Putamen (tissue), 1 donor: ENCODE measurements at places on chromosomes 11 and 22.

DNA sequence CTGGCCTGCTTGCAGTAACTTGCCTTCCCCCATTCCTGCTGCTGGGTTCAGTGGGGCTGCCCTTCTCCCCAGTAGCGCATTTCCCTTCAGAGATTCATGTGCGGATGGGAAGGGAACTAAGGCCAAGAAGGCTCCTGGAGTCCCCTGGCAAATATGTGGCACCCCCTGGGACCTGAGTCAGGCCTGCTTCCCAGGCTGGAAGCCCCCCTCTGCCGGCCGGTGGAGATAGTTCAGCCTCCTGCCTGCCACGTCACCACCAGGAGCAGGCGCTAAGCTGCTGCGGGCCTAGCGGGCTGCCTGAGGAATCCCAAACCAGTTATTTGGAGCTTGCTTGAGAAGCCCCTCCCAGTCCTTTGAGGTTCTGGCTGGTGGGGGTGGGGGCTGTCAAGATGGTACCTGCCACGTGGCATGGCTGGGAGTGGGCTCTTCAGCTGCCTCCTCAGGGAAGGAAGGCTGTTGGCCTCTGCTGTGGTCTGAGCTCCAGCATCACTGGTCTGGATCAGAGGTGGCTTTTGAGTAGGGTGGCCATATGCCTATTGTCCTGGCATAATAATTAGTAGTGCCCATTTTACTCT is 2.0 kb downstream of the SERPINH1 start:
- no peak for DNase-seq

DNA sequence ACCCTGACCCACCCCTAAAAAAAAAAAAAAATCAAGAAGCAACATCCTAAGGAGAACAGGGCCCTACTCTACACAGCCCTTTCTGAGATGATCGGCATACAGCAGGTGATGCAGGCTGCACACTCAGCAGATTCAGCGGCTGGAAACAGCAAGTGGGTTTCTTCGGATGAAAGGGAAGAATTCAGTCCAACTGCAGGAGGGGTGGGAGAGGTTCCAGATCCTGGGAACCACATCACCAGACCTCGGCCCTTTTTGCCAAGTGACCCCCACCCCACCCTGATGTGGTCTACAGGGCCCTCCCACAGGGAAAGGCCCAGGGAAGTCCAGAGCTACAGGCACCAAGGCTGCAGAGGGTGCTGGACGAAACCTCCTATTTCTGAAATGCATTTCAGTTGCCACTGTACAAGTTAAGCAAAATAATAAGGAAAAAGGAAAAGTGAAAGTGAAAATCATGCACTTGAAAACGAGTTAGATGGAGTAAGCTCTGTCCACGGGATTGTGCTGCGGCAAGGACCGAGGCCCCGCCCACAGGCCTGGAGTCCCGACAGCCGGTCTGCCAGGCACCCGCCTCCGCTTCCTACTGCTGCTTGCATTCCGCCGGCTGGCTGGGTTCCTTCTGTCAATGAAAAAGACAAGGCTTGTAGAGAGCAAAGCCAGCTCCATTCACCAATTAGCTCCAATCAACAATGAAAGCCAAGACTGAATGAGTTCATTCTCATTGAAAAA is 16.0 kb upstream of the PHLDA2 start:
- peak; percentile 83 for DNase-seq

DNA sequence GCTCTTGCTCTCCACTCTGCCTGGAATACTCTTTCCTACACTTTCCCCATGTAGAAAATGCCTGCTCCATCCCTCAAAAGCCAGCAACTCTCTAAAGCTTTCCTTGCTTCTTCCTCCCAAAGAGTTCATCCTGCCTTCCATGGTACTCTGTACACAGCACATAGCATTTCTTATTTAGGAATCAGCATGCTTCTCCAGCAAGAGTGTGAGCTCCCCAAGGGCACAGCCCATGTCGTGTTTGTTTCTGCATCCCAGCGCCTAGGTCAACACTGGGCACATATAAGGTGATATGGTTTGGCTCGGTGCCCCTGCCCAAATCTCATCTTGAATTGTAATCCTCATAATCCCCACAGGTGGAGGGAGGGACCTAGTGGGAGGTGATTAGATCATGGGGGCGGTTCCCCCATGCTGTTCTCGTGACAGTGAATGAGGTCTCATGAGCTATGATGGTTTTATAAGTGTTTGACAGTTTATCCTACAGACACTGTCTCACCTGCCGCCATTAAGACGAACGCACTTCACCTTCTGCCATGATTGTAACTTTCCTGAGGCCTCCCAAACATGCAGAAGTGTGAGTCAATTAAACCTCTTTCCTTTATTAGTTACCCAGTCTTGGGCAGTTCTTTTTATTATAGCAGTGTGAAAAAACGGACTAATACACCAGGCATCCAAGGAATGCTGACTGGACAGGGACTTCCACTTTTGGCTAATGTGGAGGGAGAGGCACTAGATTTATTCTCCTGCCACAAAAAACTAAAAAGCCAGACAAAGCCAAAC is 8.2 kb downstream of the VPS37C start:
- DNase-seq = no peak

GRCh38 chr22:32023251-32023827 is 19.7 kb upstream of the SLC5A1 start:
- no peak for DNase-seq

- DNase-seq = no peak
Measured at GRCh38 chr22:30265823-30266444, 717 bp downstream of the OSM start.

- DNase-seq = no peak
Measured at GRCh38 chr11:86220653-86221052, 23.9 kb upstream of the EED start.

GRCh38 chr22:44464000-44464399 is 34.0 kb downstream of the RTL6 start:
- no peak for DNase-seq

- DNase-seq = no peak
Measured at GRCh38 chr11:35796562-35796961, 134.0 kb downstream of the TRIM44 start.

- DNase-seq = no peak
Measured at GRCh38 chr11:114265122-114265878, 30.9 kb upstream of the NNMT start.

GRCh38 chr22:24155627-24156140 is 25.6 kb upstream of the SUSD2 start:
- DNase-seq = no peak

- no peak for DNase-seq
Measured at GRCh38 chr22:40434745-40435144, 64.4 kb downstream of the SGSM3 start.

DNA sequence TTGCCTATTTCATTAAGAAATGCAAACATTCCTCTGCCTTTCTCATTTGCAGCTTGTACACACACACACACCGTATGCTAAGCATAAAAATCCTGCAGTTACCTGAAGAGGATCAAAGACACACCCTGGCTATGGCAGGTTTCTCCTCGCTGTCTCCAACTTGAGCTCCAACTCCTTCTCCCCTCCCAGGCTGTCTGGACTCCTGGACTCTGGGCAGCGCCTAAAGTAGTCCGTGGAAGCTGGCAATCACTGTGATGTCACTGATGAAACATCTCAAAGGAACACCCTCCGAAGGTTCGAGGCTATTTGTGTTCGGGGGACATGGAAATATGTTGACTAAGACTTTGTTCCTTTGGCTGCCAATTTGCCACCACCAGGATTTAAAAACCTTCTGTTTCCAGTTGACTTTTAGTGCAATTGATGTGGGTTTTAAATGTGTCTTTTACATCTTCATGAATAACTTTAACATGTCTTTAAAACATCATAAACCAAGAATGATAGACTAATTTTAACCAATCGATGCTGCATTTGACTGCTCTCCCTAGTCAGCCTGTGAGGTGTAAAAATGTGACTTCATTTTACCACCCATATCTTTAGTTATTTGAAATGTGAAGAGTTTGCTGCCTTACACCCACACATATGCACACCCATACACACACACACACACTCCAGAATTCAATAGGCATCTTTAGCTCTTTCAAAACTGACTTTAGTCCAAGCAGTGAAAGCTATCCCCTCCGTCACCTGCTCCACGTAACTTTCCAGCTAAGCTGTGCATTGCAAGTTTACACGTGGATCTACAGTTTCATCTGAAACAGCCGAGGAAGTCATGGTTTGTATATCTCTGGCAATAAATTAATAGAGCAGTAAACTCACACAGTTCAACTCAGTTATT is at the start of gene SLN:
Gene SLN, minus strand, starts transcription at position 196 of the 895 bp plus-strand sequence.
- no peak for DNase-seq

DNA sequence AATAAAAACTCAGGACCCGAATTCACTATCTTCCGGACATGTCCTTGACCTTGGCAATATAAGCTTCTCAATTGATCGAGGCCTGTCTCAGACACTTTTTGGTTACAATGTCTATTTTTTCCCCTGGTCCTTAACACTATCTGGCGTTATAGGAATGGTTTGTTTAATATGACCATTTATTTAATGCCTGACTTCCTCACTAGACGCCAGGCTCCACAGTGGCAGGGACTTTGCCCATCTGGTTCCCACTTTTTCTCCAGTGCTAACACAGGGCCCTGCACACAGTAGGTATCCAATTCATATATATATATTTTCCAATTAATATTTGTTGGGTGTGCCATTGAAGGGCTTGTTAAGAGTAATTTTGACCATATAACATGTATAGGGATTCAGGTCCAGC is 7.9 kb upstream of the CBX6 start:
- no peak for DNase-seq

GRCh38 chr11:93718057-93718563 is 23.2 kb downstream of the TAF1D start:
- DNase-seq = no peak

- DNase-seq = no peak
Measured at GRCh38 chr22:47435204-47435487, 672.7 kb downstream of the TBC1D22A start.

GRCh38 chr22:31922534-31922933 is 21.8 kb upstream of the YWHAH start:
- DNase-seq = no peak

- DNase-seq = no peak
Measured at GRCh38 chr11:69744435-69744834, 30.7 kb downstream of the FGF4 start.

- no peak for DNase-seq
Measured at GRCh38 chr11:122339436-122340060, 223.5 kb upstream of the BLID start.

GRCh38 chr22:47032956-47033647 is 270.7 kb downstream of the TBC1D22A start:
- DNase-seq = no peak
